Neural crest cell (in vitro differentiated cells): ENCODE measurements at places on chromosomes 2 and 18.

GRCh38 chr2:176585791-176586190 is 316.5 kb downstream of the MTX2 start:
- no peak for DNase-seq

DNA sequence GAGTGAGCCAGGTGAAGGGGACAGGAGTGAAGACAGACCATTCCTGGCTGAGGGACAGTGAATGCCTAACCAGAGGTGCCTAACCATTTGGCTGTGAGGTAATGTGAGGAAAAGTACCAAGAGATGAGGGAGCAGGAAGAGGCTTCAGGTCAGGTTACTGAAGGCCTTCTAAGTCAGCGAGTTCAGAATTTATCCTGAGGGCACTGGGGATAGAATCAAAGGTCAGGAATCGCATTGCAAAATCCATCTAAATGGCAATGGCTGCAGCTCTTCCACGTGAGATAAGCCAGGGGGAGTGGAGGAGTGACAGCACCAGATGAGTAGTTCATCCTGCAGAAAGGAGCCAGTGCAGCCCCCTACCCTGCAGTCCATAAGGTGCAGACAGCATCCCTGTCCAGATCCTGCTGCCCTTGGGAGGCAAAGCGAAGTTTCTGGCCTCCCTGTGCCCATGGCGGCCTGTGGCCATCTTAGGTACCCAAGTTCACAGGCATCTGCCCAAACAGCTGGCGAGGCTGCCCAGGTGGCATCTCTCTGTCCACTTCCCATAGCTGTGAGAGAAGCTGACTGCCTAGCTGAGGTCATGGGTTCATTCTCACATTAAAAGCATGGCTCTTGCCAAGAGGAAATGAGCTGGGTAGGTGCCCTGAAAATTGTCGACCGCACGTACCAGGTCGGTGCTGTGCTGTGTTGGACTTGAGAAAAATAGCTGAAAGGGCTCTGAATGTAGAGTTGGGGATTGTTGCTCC is 49.5 kb downstream of the CYP27C1 start:
- no peak for DNase-seq

GRCh38 chr2:16628314-16628713 is 37.3 kb downstream of the CYRIA start:
- DNase-seq = no peak

- no peak for DNase-seq
Observed at GRCh38 chr2:96881349-96882195, 11.7 kb upstream of the SEMA4C start.

DNA sequence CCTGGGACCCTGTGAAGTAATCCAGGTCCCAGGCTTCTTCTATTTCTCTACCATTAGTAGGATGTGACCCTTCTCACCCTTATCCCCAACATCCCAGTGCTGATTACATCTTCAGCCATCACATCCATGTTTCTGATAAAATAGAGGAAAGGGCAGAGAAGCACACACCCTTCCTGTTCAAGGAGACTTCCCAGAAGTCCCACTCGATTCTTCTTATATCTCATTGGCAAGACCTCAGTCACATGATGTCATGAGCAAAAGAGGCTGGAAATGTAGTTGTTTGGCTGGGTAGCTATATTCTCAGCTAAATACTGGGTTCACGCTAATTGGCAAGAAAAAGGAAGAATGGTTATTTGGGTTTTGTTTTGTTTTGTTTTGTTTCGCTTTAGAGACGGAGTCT is 8.0 kb upstream of the XRCC5 start:
- DNase-seq = no peak

DNA sequence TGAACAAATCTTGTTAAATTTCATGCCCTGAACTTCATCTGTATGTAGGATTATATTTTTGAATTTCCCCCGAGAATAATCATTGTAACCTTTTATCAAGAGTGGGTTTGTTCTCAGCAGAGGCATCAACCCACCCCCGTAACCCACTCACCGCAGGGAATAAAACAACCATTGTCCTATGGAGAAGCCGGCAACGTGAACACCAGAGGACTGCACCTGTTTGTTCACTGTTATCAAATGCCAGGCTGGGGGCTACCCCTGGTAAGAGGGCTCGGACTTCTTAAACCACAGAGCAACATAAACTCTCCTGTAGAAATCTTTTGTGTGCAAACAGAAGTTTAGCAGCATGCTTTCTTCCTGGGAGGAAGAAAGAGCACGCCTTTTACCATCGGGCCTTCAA is 610.4 kb downstream of the ERBB4 start:
- DNase-seq = no peak

DNA sequence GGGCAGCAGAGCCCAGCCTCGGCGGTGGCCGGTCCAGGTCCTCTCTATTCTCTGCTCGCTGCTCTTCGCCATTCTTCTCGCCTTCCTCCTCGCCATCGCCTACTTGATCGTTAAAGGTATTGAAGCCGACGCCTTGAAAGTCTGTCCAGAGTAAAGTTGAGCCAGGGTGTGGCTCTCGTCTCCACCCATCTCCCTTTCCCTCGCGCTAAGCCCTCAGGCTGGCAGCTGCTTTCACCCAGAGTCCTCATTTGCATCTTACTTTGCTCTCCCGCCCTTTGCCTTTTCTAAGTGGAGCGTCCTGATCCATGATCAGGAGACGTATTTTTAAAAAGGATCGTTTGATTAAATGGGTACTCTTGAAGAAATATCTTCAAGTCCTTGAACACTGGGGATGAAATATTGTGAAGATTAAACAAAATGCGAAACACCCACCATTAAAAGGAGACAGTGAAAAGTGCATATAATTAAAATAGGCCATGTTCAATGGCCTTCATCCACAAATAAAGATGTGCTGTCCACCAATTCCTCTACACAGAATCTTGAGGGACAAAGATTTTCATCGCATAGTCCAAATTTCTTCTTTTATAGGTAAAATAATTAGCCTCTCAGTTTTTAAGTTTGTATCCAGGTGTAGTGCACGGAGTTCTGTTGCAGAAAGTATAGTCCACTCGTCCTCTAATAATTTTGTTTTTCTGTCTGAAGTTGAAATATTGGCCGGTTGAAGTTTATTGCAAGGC is 657 bp downstream of the ARL6IP6 start:
- peak; percentile 46 for DNase-seq

GRCh38 chr2:150710916-150711315 is 223.4 kb upstream of the RND3 start:
- no peak for DNase-seq

GRCh38 chr2:164449706-164450105 is 171.6 kb downstream of the GRB14 start:
- no peak for DNase-seq

GRCh38 chr2:44009136-44009735 is 13.4 kb upstream of the LRPPRC start:
- DNase-seq = no peak

DNA sequence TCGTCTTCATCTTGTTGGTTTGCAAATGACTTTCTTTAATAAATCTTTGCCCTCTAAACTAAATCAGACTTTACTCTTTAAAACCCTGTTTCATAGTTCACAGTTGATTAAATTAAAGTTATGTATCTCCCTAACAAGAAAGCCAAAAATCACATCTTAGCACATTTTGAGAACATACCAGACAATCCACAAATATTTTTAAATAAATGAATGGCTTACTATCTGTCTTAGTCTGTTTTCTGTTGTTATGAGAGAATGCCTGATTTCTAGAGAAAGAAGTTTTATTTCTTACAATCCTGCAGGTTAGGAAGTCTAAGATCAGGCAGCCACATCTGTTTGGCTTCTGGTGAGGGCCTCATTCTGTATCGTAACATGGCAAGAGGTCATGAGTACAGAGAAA is 1090.2 kb upstream of the PIK3C3 start:
- no peak for DNase-seq

- no peak for DNase-seq
Observed at GRCh38 chr2:43894743-43895142, 56.0 kb downstream of the ABCG8 start.

DNA sequence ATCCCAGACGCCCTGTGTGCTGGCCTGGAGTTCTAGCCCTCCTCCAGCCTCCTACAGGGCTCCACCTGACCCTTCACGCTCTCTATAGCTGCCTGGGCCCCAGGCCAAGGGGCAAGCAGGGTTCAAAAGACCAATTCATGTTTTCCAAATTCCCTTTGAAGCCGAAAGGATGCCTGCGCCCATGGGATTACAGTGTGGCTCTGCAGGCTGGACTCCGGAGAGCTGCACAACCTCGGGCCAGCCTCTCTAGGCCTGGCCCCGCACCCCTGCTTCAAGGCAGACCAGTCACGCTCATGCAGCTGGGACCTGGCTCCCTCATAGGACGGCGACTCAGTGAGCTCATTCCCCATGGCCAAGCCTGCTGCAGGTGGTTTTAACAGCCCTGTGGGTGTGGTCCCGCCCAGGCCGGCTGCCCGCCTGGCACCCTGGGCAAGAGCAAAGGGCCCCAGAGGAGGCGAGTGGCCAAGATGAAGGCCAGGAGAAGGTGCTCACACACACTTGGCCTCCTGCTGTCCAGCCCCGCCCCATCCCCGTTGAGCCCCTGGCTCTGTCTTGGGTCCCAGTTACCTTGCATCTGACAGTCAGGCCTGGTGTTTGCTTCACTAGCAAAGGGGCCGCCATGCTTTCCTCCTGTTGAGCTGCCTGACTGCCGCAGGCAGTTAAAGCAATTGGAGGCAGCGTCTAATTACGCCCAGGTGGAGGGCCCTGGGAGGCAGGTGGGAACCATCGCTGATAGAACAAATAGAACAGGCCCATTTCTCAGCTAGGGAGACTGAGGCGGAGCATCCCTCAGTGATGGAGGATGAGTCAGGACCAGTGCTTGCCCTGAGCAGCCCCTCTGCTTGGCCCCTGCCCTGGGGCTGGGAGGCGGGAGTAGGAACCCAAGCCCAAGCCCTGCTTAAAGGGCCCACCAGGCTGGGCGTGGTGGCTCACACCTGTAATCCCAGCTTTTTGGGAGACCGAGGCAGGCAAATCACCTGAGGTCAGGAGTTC is 56.9 kb downstream of the SMAD7 start:
- DNase-seq = no peak

GRCh38 chr2:127562936-127563335 is 27.5 kb downstream of the MYO7B start:
- DNase-seq = no peak

GRCh38 chr2:205495819-205496218 is 186.5 kb upstream of the NRP2 start:
- DNase-seq = no peak

DNA sequence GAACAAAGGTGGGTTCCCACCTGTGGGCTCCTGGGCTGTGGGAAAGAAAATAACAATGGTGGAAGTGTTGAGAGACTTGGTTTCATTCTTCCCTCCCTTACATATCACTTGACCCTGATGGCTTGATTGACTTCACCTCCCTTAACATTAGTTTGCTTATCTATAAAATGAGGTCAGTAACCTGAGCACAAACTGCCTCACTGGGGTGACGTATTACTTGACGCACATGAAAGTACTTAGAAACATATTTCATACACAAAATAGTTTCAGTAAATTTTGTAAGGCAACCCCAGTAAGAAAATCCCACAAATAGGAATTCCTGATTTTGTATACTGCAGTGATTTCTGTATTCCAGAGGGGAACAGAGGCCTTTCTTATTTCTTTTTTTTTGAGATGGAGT is 29.4 kb upstream of the LPIN2 start:
- no peak for DNase-seq

DNA sequence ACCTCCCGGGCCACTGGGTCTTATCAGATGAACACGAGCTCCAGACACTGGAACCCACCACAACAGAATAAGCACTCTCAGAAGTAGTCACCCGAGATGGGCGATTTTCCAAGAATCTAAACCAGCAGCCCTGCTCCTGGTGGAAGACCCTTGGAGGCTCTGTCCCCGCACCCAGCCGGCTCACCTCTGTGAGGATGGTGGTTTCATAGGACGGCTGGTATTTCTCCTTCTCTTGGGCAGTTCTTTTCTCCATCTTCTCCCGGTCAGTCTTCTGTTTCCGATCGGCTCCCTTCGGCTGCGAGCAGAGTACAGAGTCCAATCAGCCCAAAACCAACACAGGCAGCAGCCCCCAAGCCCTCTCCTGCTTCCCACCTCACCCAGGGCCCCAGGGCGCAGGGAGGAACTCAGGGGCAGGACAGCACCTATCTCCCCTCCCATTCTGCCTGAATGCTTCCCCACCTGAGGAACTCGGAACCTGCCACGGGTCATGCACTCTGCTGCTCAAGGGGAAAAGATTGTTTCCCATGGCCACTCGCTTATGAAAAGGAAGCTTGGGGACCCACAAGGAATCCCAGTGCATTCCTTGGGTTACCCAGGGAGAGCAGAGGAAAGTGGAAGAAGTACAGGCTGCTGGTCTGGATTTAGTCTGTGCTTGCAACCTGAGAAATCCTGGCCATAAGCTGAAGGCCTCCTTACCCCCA is 42.7 kb downstream of the TFCP2L1 start:
- no peak for DNase-seq

DNA sequence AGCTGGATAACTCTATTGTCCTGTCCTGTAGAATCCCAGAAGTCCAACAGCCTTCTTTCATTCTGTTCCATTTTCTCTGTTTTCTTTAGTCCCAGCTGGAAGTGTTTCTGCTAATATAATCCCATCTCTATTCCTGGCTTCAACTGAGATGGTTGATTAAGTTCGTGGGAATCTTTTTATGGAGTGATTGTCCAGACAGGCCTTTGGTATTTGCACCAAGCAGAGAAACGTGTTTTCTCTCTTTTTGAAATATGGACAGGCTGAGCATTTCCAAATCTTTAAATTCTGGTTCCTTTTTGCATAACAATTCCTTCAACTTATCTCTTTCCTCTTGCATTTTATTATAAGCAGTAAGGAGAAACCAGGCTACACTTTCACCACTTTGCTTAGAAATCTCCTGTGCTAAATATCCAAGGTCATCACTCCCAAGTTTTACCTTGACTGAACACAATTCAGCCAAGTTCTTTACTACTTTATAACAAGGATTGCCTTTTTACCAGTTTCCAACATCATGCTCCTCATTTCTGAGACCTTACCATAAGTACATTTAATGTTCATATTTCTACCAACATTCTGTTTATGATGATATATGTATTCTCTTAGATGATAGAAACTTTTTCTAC is 108.8 kb downstream of the ZFP36L2 start:
- no peak for DNase-seq

GRCh38 chr2:127398239-127398590 is 10.4 kb upstream of the MAP3K2 start:
- DNase-seq = no peak

GRCh38 chr2:36178384-36178783 is 177.2 kb upstream of the CRIM1 start:
- no peak for DNase-seq
